ENCODE measurements at places on chromosomes 12 and 14. TPM values are rescaled to one million over a fixed set of nuclear protein-coding genes. Genes with fewer than 3 reads are reported as not detected.

ADCY4 gene
- not detected for total RNA-seq

DNAL1 gene
- total RNA-seq = 18.5 TPM

LTA4H gene
- total RNA-seq = 52.3 TPM

GLIPR1L1 gene
- total RNA-seq = not detected

MAP3K9 gene
- 18.6 TPM for total RNA-seq

MANSC4 gene
- total RNA-seq = not detected

TMEM63C gene
- total RNA-seq = 5.1 TPM

TOMM20L gene
- not detected for total RNA-seq

P2RX2 gene
- total RNA-seq = not detected

FGF23 gene
- not detected for total RNA-seq

- no peak overlapping the region for H3K27ac ChIP-seq
- H3K27me3 ChIP-seq = peaks cover 42% of the 10 kb centered on the region
- H3K4me3 ChIP-seq = no peak overlapping the region
Observed at GRCh38 chr14:23399591-23399990, 8.5 kb downstream of the MYH6 start.

GRCh38 chr12:52645982-52646381 lies 6.0 kb downstream of the KRT2 start:
- no peaks in the 10 kb centered on the region for H3K36me3 ChIP-seq
- no peak overlapping the region for H3K27ac ChIP-seq
- H3K4me3 ChIP-seq = no peak overlapping the region
- H3K27me3 ChIP-seq = peaks cover 39% of the 10 kb centered on the region
- no peaks in the 10 kb centered on the region for H3K4me1 ChIP-seq

GRCh38 chr14:79639613-79640012 lies 571.7 kb downstream of the DIO2 start:
- H3K36me3 ChIP-seq = no peaks in the 10 kb centered on the region
- H3K27me3 ChIP-seq = peaks cover 20% of the 10 kb centered on the region
- H3K4me1 ChIP-seq = no peaks in the 10 kb centered on the region
- H3K27ac ChIP-seq = no peak overlapping the region
- DNase-seq = no peak
- no peak overlapping the region for H3K4me3 ChIP-seq

GRCh38 chr14:20501346-20501745 lies 4.0 kb upstream of the RNASE10 start:
- no peak overlapping the region for H3K4me3 ChIP-seq
- H3K27me3 ChIP-seq = no peaks in the 10 kb centered on the region
- H3K36me3 ChIP-seq = no peaks in the 10 kb centered on the region
- peaks cover 13% of the 10 kb centered on the region for H3K4me1 ChIP-seq
- H3K27ac ChIP-seq = no peak overlapping the region
- peak; percentile 48 for DNase-seq

- peak; percentile 54 for DNase-seq
- H3K27me3 ChIP-seq = no peaks in the 10 kb centered on the region
- H3K4me3 ChIP-seq = no peak overlapping the region
- peaks cover 12% of the 10 kb centered on the region for H3K4me1 ChIP-seq
- H3K36me3 ChIP-seq = peaks cover 4% of the 10 kb centered on the region
Observed at GRCh38 chr14:64536488-64537245, 3.9 kb upstream of the HSPA2 start.

GRCh38 chr12:64713376-64713775 lies 45.8 kb downstream of the GNS start:
- no peak overlapping the region for H3K4me3 ChIP-seq
- no peaks in the 10 kb centered on the region for H3K4me1 ChIP-seq
- no peak for DNase-seq
- H3K27me3 ChIP-seq = no peaks in the 10 kb centered on the region

DNA sequence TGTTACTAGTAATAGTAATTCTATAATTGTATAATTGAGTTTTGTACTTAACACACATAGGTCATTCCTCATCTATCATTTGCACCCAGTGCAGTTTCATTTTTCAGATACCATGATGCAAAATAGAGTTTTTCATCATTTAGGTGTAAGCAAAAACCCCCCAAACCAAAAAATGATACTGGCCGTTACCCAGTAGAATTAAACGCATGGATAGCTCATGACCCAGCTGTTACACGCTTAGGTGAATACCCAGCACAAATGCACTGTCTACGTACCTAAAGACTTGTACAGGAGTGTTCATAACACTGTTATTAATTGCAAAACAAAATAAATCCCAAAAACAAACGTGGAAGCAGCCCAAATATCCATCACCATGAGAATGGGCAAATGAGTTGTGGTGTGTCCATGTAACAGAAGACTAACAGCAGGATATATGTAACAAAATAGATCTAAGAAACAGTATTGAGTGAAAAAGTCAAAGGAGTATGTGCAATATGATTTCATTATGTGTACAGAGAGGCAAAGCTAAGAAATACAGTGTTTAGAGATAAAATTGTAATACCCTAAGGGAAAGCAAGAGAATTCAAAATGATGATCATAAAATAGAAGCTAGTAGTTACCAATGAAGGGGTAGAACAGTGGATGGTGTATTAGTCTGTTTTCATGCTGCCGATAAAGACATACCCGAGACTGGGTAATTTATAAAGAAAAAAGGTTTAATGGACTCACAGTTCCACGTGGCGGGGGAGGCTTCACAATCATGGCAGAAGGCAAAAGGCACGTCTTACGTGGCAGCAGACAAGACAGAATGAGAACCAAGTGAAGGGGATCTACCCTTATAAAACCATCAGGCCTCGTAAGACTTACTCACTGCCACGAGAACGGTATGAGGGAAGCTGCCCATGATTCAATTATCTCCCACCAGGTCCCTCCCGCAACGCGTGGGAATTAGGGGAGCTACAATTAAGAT lies 49.8 kb downstream of the EID3 start:
- H3K27ac ChIP-seq = no peak overlapping the region
- no peak overlapping the region for H3K4me3 ChIP-seq
- no peaks in the 10 kb centered on the region for H3K27me3 ChIP-seq

- peak overlapping the region; percentile 52 for H3K27ac ChIP-seq
- DNase-seq = peak; percentile 62
- H3K27me3 ChIP-seq = no peaks in the 10 kb centered on the region
- no peaks in the 10 kb centered on the region for H3K36me3 ChIP-seq
Observed at GRCh38 chr12:87953256-87953860, 75.8 kb downstream of the C12orf50 start.

GRCh38 chr12:12190087-12190809 lies 76.6 kb downstream of the LRP6 start:
- DNase-seq = no peak
- peaks cover 14% of the 10 kb centered on the region for H3K4me1 ChIP-seq

- H3K27ac ChIP-seq = no peak overlapping the region
- no peak for DNase-seq
- H3K27me3 ChIP-seq = no peaks in the 10 kb centered on the region
- H3K4me1 ChIP-seq = peaks cover 17% of the 10 kb centered on the region
Observed at GRCh38 chr14:64440494-64440893, 24.8 kb upstream of the AKAP5 start.

DNA sequence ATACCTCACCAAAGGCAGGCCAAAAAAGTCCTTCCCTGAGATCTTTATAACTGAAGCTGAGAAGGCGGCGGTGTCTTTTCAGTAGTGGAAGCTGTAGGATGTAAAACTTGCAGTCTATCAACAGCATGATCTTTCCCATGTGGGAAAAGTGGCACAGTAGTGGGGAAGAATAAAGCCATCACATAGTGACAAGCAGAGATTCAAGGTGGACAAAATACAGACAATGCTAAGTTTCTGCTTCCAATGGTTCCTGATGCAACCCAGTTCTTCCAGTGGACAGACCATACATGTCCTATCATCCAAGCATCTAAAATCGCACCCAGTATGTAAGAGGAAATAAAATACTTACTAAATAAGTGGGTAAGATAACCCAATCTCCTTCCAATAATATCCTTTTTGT lies 4.1 kb downstream of the RPS6KA5 start:
- DNase-seq = no peak
- H3K27ac ChIP-seq = no peak overlapping the region
- no peak overlapping the region for H3K4me3 ChIP-seq
- H3K4me1 ChIP-seq = peaks cover 10% of the 10 kb centered on the region
- no peaks in the 10 kb centered on the region for H3K27me3 ChIP-seq
- no peaks in the 10 kb centered on the region for H3K36me3 ChIP-seq

DNA sequence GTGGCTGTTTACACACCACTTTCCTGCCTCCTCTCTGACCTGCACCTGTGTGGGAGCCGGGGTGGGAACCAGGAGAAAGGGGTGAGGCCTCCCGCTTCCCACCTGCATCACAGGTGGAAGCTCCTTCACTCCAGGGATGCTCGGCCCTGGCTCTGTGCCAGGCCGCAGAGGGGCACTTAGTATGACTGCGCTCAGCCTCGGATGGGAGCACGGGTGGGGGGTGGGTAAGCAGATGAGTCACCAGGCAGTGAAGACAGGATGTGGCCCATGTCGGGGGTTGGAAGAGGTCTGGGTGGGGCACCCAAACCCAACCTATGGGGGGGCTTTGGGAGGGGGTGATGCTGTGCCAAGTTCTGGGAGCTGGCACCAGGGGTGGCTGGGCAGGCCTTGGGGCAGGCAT lies 7.4 kb upstream of the CYP46A1 start:
- H3K4me3 ChIP-seq = no peak overlapping the region
- H3K27ac ChIP-seq = no peak overlapping the region
- no peaks in the 10 kb centered on the region for H3K36me3 ChIP-seq
- peaks cover 6% of the 10 kb centered on the region for H3K4me1 ChIP-seq
- no peaks in the 10 kb centered on the region for H3K27me3 ChIP-seq

DNA sequence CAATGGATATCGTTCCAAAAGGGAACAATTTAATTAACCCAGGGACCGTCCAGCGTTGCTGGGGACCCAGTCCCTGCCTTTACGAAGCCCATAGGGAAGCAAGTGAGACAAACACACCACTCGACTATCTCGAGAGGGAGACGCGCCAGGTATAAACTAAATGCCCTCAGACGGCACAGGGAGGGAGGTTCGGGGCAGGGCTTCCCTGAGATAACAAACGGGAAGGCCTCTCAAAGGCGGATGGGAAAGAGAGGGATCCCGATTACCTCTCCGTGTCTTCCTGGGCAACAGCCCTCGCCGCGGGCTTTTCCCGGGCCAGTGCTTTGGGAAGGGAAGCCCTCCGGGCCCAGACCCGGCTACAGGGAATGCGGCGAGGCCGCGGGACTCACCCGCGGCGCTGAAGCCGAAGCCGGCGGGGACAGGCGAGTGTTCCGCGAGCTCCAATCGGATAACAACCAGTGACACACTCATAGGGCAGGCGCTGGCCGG lies 390 bp downstream of the BRAP start:
- no peaks in the 10 kb centered on the region for H3K27me3 ChIP-seq
- H3K4me3 ChIP-seq = peak overlapping the region; percentile 93
- peaks cover 31% of the 10 kb centered on the region for H3K36me3 ChIP-seq
- H3K27ac ChIP-seq = peak overlapping the region; percentile 93
- peak; percentile 23 for DNase-seq

DNA sequence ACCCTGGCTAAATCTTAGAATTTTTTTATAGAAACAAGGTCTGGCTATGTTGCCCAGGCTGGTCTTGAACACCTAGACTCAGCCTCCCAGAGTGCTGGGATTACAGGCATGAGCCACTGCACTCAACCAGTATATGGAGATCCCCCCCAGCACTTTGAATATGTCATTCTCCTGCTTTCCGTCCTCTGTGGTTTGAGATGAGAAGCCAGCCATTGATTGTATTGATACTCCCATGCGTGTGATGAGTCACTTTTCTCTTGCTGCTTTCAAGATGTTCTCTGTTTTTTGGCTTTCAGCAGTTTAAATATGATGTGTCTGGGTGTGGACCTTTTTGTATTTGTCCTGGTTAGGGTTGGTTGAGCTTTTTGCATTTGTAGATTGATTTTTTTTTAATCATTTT lies 75.2 kb upstream of the DNM1L start:
- peaks cover 16% of the 10 kb centered on the region for H3K4me1 ChIP-seq
- DNase-seq = peak; percentile 3
- H3K27me3 ChIP-seq = no peaks in the 10 kb centered on the region
- H3K27ac ChIP-seq = peak overlapping the region; percentile 66
- H3K36me3 ChIP-seq = peaks cover 80% of the 10 kb centered on the region

- H3K27me3 ChIP-seq = peaks cover 6% of the 10 kb centered on the region
- H3K27ac ChIP-seq = peak overlapping the region; percentile 39
- DNase-seq = peak; percentile 92
Observed at GRCh38 chr12:51954561-51955361, 3.3 kb downstream of the ACVR1B start.

- H3K4me1 ChIP-seq = peaks cover 23% of the 10 kb centered on the region
- no peaks in the 10 kb centered on the region for H3K36me3 ChIP-seq
- peak; percentile 78 for DNase-seq
- no peak overlapping the region for H3K4me3 ChIP-seq
Observed at GRCh38 chr12:14999695-15000365, 27.0 kb downstream of the PDE6H start.

DNA sequence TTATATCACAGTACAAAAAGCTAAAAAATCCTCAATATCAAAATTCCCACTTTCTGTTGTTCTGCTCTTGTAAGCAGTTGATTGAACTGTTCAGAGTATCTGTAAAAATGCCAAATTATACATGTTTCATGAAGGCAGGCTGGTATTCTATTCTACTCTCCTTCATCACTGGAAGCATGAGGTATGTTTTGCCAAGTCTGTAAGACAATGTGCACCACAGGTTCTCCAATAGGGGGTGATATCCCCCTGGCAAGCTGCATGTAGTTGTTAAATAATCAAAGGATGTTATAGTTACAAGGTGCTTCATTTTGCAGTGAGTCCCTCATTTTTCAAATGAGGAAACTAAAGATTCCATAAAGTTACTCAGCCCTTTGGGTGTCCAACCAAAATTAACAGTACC lies 15.1 kb upstream of the NEK9 start:
- no peak overlapping the region for H3K4me3 ChIP-seq
- H3K36me3 ChIP-seq = peaks cover 82% of the 10 kb centered on the region
- H3K27ac ChIP-seq = peak overlapping the region; percentile 30
- no peaks in the 10 kb centered on the region for H3K27me3 ChIP-seq
- peaks cover 32% of the 10 kb centered on the region for H3K4me1 ChIP-seq

DNA sequence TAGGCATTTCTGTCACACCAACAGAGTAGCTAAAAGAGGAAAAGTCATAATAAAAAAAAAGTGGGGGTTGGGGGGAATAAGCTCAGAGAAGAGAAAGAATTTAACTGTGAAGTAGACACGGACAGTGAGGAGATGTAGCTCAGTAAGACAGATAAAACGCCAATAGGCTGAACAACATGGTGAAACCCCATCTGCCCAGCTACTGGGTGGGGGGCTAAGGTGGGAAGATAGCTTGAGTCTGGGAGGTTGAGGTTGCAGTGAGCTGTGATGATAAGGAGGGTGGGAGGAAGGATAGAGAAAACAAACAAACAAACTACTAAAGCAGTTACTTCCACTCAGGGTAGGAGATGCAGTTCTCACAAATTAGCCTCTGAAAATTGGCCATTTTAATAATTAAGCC lies 25.0 kb downstream of the HECTD4 start:
- peaks cover 6% of the 10 kb centered on the region for H3K4me1 ChIP-seq
- no peaks in the 10 kb centered on the region for H3K27me3 ChIP-seq
- no peak overlapping the region for H3K4me3 ChIP-seq
- H3K27ac ChIP-seq = no peak overlapping the region
- no peak for DNase-seq

- no peak overlapping the region for H3K4me3 ChIP-seq
- DNase-seq = peak; percentile 35
- H3K4me1 ChIP-seq = peaks cover 6% of the 10 kb centered on the region
- no peak overlapping the region for H3K27ac ChIP-seq
- H3K36me3 ChIP-seq = no peaks in the 10 kb centered on the region
- H3K27me3 ChIP-seq = no peaks in the 10 kb centered on the region
Observed at GRCh38 chr14:52052288-52052943, 16.4 kb downstream of the NID2 start.

Data from MCF 10A (cell line).